T1000 (cell line): ENCODE measurements at places on chromosomes 2 and 18.

DNA sequence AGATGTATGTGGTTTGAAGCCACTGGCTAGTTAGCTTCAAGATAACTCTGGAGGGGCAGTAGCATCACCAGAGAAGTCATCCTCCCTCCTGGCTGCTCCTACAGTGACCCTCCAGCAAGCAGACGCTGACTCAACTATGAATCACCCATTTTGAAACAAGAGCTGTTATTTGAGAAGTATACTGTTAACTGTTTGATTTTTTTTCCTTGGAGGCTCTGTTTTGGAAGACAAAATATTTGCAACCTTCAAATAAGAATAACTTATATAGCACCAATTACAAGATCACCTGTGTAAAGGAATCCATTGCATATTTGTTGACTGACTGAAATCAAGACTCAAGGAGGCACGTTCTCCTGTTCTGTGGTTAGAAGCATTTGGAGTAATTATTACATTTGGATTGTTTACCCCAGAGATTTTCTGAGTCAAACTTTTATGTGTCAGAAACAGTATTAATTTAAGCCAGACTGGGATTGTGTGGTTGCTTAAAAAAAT is 313.8 kb downstream of the MTX2 start:
- peak; percentile 11 for DNase-seq

DNA sequence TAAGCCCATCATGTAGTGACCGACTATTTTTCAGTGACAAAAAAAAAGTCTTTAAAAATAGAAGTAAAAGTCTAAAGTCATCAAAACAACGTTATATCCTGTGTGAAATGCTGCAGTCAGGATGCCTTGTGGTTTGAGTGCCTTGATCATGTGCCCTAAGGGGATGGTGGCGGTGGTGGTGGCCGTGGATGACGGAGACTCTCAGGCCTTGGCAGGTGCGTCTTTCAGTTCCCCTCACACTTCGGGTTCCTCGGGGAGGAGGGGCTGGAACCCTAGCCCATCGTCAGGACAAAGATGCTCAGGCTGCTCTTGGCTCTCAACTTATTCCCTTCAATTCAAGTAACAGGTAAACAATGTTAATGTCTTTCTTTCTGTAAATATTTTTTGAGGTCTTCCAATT is at the start of gene CD28:
Gene CD28 (plus strand): TSS at position 237 of the 400 bp plus-strand sequence. CDS start 58 bp downstream, at position 295.
- DNase-seq, result no peak

DNA sequence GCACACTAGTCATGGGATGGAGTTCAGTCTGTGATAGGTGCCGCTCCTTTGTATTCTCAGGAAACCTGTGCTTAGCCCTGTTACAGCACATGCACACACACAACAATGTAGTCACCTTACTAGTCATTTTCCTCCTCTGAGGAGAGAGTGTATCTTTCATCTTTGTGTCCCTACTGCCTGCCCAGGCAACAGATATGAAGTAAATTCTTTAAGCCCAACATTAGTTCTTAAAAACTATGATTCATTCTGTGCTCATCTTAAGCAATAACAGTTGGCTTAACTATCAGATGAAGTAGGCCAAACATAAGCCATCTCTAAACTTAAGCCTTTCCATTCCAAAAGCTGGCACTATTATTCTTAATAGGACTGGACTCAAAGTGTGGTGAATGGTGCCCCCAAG is 186.5 kb downstream of the LNPK start:
- no peak for DNase-seq

- DNase-seq, result no peak
Observed at GRCh38 chr2:196206804-196207203, 35.4 kb upstream of the STK17B start.

DNA sequence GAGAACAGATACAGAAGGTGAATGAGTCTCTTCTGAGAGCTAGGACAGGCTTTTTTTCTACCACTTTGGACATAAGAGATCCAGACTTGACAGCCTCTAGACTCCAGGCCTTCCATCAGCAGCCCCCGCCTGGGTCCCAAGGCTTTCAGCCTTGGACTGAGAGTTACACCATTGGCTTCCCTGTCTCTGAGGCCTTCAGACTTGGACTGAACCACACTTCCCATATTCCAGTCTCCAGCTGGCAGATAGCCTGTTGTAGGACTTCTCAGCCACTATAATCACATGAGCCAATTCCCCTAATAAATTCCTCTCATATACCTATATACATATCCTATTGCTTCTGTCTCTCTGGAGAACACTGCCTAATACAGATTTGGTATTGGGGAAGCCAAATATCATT is 128.2 kb downstream of the MCFD2 start:
- no peak for DNase-seq

DNA sequence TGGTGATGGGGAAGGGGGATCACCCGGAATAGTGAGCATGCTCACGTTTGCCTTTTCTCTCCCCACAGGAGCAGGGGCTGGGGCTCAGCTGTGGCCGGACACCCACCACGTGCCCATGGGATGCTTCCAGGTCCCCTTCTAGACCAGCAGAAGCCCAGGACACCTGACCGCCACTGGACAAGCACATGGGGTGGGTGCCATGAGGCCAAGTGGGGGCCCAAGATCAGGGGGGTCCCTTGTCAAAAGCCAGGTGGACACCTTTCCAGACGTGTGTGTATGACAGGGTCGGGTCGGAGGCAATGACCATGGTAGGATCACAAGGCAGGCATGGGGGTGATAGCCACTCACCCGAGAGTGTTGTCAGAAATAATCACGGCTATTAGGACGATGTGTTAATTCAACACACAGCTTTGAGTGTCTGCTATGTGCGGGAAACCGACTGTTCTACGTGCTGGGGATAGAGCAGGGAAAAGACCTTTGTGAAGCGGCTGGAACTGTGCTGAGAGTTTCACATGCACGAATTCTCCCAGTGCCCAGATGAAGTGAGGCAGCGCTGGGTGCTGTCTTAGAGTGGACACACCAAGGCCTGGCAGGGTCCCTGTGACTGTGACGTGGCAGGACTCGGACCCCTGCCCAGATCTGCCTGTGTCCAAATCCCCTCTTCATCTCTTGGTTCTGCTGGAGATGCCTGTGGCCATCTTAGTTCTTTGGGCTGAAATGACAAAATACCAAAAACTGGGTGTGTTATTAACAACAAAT is 244.7 kb downstream of the NDUFA10 start:
- no peak for DNase-seq

DNA sequence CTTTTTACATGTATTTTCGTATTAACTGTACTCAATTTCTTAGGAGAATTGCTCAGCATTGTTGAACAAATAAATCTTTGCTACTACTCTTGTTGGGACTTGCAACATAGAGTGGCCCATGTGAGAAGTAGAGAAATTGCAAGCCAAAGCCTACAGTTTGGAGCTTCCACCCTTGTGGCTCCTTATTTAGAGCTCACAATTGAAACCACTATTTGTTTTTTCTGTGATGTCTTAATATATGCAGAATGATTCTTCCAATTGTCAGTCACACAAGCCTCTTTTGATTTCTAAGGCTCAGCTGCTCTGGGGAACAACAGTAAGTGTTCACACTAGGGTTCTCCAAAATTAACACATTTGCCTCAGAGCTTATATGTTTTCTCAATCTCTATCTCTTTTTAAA is 60.2 kb upstream of the GALNT13 start:
- no peak for DNase-seq

DNA sequence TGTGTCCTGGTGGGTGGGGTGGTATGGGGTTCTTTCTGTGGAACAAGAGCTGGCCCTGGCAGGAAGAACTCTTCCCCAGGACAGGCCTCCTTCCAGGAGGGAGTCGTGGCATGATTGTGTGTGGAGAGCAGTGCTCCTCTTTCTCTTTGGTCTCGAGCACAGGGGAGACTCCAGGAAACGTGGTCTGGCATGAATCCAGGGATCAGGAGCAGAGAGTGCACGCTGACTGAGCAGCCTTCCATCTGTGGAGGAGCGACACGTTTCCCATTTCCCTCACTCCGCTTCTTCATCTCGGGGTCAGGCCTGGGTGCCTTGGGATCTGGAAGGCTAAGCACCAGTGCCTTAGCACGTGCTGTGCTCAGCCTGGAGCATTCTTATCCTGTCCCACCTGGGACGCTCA is 132.0 kb upstream of the HDAC4 start:
- DNase-seq, result no peak

DNA sequence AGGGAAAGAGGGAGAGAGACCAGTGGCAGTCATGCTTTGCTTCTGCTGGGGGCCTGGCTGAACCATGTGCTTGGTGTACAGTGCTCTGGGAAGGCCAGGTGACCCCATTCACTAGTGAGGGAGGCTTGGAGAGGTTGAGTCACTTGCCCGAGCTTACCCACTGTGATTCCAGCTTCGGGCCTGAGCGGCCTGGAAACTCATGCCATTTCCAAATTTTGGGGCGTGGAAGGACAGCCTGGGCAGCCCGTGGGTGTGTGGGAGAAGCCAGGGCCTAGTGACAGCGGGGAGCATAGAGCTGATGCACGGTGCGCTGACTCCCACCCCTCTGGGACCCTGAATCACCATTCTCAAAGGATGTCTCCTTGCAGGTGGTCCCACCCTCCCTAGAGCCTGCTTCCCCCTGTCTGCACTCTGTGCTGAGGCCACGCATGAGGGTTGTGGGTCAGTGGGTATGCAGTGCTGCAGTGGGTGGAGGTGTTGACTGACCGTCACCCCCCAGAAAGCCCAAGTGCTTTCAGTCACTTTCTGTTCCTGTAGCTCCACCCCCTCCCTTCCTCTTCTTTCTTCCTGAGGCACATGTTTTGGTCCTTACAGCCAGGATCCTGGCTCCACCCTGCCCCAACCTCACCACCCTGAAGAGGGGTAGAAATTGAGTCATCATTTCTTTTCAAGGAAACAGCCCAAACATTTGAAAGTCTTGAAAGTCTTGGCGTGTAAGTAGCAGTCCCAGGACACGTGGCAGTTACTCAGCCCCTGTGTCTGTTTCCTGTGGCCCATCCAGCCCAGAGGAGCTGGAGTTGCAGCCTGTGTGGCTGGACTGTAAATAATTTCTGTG is 69.3 kb upstream of the MCFD2 start:
- DNase-seq, result peak; percentile 64

- DNase-seq, result peak; percentile 35
Observed at GRCh38 chr18:73235491-73235890, 367.7 kb upstream of the NETO1 start.

- DNase-seq, result no peak
Observed at GRCh38 chr2:229689307-229689839, 25.0 kb downstream of the DNER start.

DNA sequence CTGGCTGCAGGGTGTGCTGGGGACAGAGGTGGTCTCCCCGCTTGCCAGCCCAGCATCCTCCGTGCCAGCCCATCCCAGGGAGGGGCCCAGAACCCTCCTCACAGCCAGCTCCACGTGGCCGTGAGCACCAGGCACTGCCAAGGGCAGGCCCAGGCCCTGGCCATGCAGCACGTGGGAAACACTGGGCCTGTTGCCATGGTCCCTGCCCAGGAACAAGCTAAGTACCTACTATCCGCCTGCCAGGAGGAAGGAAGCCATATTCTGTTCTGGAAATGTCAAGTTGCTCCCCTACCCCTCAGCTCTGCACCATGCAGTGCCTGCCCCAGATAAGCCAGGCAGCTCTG is 250.6 kb downstream of the CYP26B1 start:
- DNase-seq, result no peak

GRCh38 chr2:234254783-234255521 is 204.4 kb downstream of the SPP2 start:
- no peak for DNase-seq
